ENCODE measurements at places on chromosomes 4 and X.

DNA sequence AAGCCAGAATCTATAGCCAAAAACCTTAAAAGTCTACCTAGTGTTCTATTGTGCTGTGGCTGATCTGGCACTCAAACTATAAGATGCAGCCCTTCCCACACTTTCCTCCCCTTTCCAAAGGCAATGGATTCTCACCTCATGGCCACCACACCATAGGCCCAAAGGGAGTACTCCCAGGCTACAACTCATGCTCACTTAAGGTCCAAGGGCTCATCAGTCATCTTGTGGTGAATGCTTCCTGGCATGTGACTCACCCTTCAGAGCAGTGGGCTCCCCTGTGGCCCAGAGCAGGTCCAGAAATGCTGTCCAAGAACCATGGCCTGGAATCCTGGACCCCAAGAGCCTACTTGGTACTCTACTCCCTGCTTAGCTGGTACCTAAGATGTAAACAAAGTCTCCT lies 181.0 kb downstream of the CHRDL1 start:
- no peak for DNase-seq

DNA sequence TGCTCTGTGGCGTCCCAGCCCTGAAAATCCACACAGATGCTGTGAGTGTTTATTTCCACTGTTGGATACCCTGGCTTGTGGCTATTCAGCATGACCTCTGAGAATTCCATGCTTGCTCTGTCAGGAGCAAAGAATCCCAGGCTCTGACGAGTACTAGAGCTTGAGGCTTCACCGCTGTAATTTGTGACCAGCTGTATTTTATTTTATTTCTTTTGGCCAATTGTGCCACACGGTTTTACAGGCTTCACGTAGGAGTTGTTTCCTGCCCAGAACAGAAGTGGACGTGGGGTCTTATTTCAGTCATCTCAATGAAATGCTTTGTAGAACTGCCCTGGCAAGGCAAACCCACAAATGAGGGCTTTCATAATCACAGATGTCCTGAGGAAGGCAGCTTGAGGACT lies 69.4 kb upstream of the CLDN34 start:
- DNase-seq = no peak

- no peak for DNase-seq
Observed at GRCh38 chr4:177125656-177126055, 184.0 kb upstream of the NEIL3 start.

GRCh38 chr4:24751926-24752539 lies 43.3 kb upstream of the SOD3 start:
- DNase-seq = no peak

- no peak for DNase-seq
Observed at GRCh38 chr4:8559524-8560264, 20.5 kb upstream of the GPR78 start.

DNA sequence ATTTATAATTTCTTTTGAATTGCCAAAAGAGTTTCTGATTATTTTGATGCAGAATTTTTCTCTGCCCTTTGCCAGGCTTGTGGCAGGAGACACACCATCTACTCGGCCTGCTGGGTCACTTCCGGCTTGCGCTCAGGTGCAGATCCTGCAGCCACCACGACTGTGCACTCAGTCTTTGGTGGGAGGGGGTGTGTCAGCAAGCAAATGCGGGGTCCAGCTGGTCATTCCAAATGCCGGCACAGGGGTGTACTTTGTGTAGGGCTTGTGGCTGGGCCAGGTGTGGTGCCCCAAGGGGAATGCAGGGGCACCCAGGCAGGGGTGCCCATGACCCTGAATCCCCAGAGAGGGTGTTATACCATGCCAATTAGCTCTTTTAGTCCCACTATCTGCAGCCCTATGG lies 673.0 kb downstream of the TLL1 start:
- no peak for DNase-seq

GRCh38 chrX:151938172-151938571 lies 25.5 kb downstream of the MAGEA4 start:
- DNase-seq = no peak

DNA sequence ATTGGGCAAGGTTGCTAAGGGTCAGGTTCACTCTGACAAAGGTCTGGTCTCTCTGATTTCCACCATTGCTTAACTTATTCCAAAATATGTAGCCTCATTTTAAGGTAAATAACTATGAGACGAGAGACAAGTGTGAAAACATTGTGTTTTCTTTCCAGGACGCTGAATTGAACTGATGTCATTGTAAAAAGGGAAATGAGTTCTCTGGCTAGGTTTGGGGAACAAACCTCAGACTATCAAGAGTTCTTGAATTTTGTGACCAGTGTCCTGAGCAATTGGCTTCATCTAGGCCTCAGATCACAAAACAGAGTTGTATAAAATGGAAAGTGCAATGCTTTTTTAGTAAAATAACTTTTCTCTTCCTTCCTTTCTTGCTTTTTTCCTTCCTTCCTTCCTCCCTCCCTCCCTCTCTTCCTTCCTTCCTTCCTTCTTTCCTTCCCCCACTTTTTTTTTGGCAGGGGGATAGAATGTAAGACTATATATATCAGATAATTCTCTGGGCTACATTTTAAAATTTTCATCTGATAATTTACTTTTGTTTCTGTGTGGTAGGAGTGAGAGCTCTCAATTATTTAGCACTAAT lies 30.8 kb upstream of the CXCL8 start:
- no peak for DNase-seq

GRCh38 chr4:151415978-151416377 lies 7.0 kb downstream of the FHIP1A start:
- no peak for DNase-seq

GRCh38 chr4:184416913-184417734 lies 57.2 kb downstream of the IRF2 start:
- DNase-seq = peak; percentile 12

DNA sequence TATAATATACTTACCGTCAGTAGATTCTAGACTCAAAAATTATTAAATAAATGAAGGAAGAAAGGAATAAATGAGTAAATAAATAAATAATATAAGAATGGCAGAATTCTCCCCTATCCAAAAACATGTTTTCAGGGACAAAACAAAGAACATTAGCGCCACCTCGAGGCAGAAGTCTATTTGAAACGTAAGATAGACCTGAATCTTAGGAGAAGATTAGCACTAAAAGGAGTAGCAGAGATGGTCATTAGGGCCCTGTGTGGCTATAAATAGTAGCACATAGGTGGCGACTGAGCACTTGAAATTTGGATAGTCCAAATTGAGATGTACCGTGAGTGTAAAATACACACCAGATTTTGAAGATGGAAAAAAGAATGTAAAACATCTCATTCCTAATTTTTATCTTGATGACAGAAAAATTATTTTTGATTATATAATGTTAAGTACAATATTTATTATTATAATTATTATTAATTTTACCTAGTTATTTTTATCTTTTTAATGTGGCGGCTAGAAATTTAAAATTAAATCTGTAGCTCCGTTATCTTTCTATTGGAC lies 24.3 kb upstream of the SRD5A3 start:
- DNase-seq = no peak

DNA sequence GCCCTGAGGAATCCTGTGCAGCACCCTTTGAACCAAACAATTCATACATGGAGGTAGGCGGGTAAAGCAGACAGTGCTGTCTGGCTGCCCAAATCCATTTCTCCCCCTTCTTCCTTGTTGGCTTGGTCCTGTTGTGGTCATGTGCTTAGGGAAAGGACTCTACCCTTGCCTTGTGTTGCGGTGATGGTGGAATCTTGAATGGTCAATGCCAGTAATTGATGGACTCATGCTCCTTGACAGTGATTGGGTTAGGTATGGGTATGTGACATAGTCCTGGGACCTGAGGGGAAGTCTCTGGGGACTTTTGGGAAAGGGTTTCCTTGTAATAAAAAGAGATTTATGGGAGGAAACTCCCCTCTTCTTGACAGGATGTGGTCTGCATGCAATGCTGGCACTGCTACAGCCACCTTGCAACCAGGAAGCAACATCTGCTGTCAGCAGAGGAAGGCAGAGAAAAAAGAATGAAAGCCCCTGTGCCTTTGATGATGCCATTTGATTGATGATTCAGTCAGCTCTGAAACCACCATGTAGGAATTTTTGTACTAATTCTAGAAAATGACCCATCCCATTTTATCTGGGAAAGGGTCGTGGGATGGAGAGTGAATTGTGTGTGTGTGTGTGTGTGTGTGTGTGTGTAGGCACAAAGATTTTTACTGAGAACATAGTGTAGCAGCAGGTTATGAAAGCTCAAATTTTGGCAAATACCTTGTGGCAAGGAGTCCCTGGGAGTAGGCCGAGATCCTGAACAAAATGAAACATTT lies 30.0 kb upstream of the HUWE1 start:
- DNase-seq = peak; percentile 40

DNA sequence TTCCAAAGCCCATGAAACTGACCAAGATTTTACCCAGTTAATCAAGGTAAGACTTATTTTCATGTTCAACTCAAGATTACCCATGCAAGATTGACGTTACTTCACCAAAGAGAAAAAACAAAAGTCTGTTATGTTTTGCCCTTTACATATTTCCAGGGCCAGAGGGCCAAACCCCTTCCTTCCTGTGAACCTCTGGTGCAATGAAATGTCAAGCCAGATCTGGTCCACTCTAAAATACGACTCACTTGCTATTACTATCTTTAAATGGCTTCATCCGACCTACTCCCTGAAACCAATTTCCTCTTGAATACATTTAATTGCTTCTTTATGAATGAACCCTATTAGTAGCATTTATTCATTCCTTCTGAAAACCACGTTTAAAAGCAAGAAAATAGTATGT lies 33.0 kb downstream of the TSPAN5 start:
- DNase-seq = no peak

DNA sequence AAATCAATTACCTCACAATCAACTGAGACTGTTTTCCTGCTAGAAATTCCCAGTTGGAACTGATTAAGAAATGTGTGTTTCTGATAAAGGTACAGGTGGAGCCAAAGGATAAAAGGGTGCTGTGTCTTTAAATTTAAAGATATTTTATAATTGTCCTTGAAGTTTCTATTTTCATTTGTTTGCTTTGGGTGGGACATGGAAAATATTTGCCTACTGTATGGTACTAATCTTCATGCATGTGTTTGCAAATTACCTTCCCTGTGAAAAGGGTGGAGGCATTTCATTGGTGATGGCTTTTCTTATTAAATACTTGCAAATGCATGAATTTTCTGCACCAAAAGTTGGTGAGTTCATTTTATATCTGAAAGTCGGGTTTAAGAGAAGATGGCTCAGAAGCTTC lies 215.9 kb downstream of the RELL1 start:
- no peak for DNase-seq

DNA sequence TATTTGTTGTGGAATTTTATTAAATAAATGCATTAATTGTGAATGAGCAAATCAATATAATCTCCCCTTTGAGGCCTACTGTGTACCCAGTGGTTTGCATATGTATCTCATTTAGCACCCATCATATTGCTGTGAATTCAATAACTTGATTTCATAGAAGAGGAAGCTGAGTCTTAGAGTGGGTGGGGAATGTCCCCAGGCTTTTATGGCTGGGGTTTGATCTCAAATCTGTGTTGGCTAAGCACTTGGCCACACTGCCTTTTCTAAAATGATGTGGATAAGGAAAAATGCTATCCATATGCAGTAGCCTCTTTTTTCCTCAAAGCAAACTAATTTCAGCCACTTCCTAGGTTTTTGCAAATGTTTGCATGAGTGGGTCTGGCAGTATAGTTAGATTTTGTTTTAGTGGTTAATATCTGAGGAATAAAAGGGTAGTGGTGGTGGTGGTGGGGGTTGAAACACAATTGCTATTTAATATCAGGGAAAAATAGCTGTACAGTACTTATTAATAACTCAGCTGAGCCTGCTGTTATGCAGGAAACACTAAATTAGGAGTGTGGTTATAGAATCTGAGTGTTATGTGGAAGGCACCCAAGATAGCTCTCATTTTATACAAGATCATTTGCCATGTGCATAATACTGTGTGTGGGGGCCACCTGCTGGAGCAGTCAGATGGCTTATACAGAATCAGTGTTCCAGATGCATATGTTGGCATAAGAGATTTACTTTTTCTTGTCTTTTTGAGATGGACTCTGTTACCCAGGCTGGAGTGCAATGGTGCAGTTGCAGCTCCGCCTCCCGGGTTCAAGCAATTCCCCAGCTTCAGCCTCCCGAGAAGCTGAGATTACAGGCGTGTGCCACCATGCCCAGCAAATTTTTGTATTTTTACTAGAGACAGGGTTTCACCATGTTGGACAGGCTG lies 108.0 kb downstream of the TMEM131L start:
- peak; percentile 3 for DNase-seq

DNA sequence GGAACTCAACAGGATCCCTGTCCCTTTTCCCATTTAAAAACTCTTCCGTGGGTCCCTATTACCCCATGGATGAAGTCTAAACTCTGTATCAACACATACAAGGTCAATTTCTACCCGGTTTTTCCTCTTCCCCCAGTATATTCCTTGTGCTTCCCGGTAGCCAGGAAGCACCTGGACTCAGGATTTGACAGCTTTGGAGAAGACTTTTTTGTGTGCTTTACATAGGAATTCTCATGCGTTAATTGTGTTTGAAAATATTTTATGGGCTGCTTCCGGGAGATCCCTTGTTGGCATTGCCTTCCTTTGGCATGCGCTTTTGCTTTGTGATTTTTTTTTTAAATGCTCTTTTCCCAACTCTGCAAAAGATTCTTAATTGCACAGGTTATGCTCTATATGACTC lies 7.2 kb downstream of the SMS start:
- no peak for DNase-seq

GRCh38 chr4:161197912-161198311 lies 965.9 kb downstream of the FSTL5 start:
- no peak for DNase-seq

- no peak for DNase-seq
Observed at GRCh38 chrX:10930151-10930550, 181.0 kb upstream of the HCCS start.

- DNase-seq = no peak
Observed at GRCh38 chr4:76690906-76691275, 207.1 kb downstream of the SOWAHB start.

DNA sequence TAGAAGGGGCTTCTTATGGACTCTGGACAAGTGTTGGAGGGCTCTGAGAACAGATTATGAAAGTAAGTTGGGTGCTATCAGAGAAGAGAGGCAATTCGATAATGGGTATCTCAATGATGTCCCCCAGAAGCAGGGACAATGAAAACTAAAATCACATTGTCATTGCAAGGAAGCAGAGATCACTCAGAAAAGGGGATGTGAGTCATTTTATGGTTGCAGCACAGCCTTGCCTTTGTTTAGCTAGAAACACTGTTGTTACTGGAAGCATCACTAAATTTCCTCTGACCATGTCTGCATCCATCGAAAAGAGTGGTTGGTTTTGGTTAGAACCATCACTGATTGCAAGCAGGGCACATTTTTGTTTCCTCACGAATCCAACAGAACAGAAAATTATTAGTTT lies 246.8 kb upstream of the NWD2 start:
- no peak for DNase-seq

GRCh38 chrX:6708041-6708440 lies 173.1 kb upstream of the VCX3A start:
- DNase-seq = no peak

GRCh38 chr4:113471146-113471860 lies 290.2 kb downstream of the CAMK2D start:
- DNase-seq = no peak

- no peak for DNase-seq
Observed at GRCh38 chr4:102478186-102478585, 23.0 kb upstream of the NFKB1 start.

- no peak for DNase-seq
Observed at GRCh38 chr4:71229477-71230270, 109.1 kb upstream of the SLC4A4 start.
